ENCODE measurements at places on chromosomes 6 and 20. TPM values are rescaled to one million over a fixed set of nuclear protein-coding genes. Genes with fewer than 3 reads are reported as not detected.

- no peak for DNase-seq
These were observed 67.6 kb upstream of the BACH2 start for GRCh38 chr6:90364286-90364685.

DNA sequence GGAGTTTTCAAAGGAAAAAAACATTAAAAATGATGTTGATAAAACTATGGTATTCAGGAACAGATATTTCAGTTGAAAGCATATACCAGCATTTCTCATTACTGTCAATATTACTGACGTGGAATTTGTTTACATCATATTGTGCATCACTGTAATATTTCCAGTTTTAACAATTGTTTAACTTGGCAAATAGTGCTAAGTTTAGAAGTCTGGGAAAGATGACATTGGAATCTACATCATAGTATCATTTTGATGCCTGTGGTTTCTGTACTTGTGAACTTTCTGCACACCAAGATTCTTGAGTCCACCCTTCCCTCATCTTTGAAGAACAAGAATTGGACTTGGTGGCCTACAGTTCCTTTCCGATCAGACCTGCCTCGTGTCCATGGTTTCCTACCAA is 98.1 kb downstream of the RALGAPA2 start:
- no peak for DNase-seq

Gene SLC2A10
- total RNA-seq: 42.9 TPM

GRCh38 chr20:41623625-41624375 is 5.6 kb upstream of the CHD6 start:
- DNase-seq: no peak

Measured in breast epithelium (tissue), 4 donors.